ENCODE measurements at places on chromosomes 12 and 14. TPM values are rescaled to one million over a fixed set of nuclear protein-coding genes. Genes with fewer than 3 reads are reported as not detected.

Gene G2E3
- 9.1 TPM for total RNA-seq

Gene TAS2R14
- total RNA-seq, result 0.76 TPM

Gene STAC3
- 1.6 TPM for total RNA-seq

- DNase-seq, result no peak
These were observed 105.0 kb downstream of the ETNK1 start for GRCh38 chr12:22729957-22730443.

DNA sequence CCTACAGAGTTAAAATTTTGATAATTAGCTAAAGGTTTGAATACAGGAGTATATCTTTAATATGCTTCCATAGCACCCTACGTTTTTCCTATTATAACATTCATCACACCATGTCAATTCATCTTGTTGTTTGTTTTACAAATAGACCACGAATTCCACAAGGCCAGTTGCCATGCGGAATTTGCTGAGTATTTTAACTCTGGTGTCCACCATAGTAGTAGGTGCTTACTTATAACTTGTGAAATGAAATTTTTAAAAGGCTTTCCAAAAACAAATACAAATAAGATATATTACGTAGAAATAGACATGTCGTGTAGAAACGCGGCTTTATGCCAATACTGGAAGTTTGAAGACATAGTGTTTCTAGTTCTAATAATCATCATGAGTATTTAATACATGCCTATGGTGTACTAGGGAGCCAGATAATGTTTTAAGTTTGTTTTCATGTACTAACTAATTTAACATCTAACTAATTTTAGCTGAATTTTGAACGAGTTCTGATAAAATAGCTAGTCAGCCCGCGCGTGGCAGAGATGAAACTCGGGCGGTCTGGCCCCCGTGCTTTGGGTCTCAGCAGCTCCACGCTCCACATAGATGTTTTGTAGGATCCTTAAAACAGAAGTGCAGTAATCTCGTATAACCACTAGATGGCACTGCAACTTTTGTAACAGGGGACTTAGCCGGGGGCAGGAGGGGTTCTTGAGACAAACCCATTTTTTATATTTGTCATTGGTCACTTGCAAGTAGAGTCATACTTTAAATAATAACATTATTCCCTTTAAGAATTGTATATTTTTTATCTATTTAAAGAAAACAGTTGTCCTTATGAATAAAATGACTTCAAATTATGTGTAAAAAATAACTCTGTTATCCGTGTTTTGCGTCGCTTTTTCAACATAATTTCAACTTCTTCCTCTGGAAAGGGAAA lies 10.2 kb downstream of the CD69 start:
- DNase-seq, result no peak

DNA sequence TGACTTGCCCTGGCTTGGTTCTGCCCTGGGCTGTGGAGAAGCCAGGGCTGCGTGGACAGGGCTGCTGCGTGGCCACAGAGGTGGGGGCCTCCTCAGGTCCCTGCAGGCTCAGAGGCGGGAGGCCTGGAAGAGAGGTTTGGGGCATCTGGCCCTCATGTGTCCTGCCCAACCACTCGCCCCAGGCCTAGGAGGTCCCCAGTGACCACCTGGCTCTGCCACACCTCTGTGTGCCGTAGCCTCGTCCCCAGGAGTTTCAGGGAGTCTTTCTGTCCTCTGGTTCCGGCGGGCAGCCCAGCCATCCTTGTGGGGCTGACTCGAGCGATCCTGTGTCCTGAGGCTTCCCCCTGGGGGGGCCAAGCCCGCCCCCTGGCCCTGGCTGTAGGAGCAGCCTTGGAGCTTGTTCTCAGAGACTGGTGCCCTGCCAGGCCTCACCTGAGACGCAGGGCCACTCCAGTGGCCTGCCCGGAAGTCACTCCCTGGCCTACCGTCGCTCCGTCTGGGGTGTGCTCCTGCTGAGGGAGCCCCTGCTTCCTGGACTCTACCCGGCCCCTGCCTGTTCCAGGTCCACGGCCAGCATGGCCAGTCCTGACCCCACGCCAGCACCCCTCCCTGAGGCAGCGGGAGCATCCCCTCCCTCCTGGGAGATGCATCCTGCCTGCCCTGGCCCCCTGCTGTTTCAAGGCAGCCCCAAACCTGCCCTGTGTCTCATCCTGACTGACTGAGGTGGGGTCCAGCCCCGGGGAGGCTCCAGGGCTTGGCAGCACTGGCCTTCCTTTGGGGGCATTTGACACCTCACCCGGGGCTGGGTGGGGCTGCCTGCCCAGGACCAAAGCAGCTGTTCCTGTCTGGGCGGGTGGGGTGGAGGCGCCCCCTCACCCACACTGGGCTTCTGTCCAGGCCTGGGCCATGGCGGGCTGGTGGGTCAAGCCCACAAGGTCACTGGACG lies 13.9 kb downstream of the ASPG start:
- DNase-seq, result no peak

DNA sequence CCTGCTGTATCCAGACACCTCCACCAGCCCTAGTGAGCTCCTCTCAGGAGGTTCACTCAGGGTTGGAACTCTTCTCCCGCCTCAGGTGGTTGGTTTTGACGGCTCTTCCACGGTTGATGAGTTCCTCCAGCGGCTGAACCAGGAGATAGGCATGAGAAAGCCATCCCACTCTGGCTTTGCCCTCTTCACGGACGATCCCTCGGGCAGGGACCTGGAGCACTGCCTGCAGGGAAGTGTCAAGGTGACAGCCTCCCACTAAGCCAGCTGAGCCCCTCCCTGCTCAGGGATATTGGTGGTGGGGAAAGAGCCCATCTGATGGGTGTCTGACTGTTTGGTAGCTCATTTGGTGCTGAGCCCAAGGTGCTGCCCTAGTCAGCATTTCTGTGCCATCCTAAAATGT lies 20.4 kb downstream of the PIGH start:
- DNase-seq, result no peak

- DNase-seq, result no peak
These were observed 115.9 kb downstream of the MED13L start for GRCh38 chr12:116161588-116161987.

DNA sequence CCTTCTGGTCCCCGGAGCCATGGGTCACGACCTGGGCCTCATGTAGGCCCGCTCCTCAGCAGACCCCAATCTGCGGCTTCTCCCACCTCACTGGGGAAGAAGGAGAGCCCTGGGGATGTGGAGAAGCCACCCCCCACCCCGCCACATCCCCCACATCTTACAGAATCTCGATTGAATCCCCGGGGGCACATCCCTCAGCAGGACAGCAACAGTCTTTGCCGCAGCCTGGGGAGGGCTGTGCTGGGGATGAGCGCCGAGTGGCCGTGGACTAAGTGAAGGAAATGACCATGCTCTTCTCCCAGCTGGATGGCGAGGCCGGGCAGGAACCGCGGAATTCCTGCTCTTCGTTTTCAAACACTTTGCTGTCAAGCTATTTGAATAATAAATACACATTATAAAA lies 169.0 kb upstream of the RTL1 start:
- no peak for DNase-seq

- DNase-seq, result no peak
These were observed 20.8 kb downstream of the STX2 start for GRCh38 chr12:130818272-130818634.

DNA sequence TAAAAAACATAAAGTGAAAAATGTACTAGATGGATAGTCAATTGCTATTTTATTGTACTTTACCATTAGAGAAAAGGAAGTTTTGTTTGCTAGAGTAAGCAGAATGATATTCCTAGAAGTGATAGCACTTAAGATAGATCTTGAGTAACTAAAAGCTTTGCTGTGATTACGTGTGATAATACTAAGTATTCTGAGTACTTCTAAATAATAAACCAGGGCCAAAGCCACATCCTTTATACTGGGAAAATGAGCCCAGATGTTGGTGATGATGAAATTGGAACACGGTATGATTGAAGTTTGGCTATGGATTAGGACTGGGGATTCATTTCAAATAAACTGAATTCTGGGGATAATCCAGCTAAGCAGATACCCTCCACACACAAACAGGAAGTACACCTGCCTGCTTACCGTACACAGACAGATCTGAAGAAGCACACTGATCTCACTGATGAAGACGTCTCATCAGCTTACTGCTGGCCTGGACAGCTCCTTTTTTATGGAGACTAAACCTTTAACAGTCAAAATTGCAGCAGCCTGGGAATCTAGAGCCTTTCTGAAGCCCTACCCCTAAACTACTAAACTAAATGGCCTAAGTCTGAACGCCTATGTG lies 199.8 kb downstream of the LRFN5 start:
- no peak for DNase-seq

- DNase-seq, result no peak
These were observed 16.2 kb upstream of the PTHLH start for GRCh38 chr12:27988594-27989233.

DNA sequence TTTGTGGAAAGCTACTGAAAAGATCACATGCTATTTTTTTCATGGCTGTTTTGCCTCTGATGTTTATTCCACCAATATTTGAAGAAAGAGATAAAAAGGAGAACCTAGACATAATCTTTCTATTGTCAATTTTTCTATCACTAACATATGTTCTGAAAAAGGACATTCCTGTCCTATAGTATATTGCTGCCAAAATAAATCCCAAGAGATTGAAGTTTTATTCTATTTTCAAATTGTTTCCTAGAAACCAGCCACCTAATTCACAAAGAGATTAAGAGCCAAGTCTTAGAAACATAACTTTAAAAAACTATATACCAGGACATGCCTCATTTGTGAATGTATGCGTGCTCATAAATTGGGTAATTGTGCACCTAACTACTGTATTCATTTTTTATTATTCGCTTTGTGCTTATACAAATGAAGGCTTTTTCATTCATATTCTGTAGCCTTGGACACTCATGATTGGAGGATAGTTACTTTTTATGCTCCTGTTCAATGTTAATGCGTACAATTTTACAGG lies 200.7 kb downstream of the FUT8 start:
- DNase-seq, result no peak
